Pancreas (tissue), 10 donors: ENCODE measurements at places on chromosomes 4 and X. TPM values are rescaled to one million over a fixed set of nuclear protein-coding genes. Genes with fewer than 3 reads are reported as not detected.

- DNase-seq = no peak
These were observed 12.3 kb downstream of the PPP3CA start for GRCh38 chr4:101334963-101335572.

DNA sequence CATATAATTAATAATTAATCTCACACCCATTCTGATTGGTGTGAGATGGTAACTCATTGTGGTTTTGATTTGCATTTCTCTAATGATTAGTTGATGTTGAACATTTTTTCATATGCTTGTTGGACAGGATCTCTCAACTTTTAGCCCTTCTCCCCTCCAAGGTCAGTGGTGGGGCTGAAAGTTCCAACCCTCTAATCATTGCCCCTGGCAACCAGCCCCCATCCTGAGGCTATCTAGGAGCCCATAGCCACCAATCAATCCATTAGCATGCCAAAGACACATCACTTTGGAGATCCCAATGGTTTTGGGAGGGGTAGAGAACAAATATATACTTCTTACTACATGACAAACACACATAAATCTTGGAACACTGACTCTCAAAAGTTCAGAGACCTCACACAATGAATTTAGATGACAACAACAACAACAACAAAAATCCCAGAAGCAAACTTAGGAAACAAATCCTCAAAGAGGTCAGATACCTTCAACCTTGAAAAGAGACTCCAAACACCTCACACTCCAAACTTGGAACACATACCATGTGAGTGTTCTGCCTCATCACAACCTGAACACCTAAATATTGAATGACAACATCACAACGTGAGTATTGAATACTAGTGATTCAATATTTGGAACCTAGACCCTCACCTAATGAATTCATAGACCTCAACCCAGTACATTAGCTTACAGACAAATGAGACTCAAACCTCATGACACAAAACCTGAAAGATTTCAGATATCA, 19.0 kb upstream of the PAGE4 start:
- no peak for DNase-seq

DNA sequence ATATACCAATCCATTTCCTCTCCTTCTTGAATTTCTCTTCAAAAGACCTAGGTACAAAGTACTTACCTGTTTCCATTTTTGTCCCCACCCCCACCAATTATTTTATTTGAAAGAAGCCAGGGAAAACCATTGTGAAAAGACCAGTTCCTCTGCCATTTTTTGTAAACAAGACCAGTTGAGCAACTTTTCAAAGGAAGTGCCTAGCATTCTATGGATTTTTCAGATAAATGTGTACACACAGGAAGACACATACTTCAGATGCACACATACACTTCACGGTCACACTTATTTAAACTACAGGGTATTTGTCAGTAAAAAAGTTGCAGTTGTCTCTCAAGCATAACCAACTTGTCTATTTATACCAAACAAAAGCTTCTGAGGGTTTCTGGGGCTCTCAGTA, 587.2 kb upstream of the KLHL4 start:
- DNase-seq = no peak

- no peak for DNase-seq
These were observed 143.3 kb downstream of the GPAT3 start for GRCh38 chr4:83679254-83679653.

DNA sequence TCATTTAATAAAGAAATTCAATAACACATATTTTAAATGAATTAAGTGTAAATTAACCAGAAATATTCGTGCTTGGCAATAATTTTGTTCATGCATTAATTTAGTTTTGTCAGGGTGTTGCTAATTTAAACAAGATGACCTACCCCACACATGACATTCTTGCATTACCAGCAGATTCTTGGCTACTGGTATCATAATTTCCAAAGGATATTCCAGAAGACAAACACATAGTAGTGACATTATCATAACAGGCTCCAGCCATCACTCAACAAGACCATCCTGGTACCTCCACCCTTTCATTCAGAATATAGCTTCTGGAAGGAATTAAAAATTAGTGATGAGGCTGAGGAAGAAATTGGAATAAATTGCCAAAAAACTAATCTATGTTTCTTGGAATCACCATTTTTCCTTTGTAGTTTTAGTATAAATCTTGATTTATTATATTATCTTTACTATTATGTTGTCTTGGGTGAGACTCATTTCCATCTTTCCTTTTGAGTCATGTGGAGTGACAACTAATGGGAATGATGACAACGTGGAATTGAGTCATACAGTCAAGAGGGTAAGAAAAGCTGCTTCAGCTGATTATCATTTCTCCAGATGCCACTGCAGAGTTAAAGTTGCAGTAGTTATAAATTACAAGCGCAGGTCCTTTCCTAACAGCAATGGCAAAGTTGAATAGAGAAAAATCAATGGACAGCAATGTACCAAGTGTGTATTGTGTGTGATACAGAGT, 30.9 kb upstream of the HHIP start:
- no peak for DNase-seq

GRCh38 chr4:127870688-127871087, 10.0 kb upstream of the PLK4 start:
- DNase-seq = no peak

GRCh38 chr4:7557456-7557855, 122.7 kb upstream of the PSAPL1 start:
- no peak for DNase-seq

- no peak for DNase-seq
These were observed 138.8 kb downstream of the DTHD1 start for GRCh38 chr4:36420111-36420679.

DNA sequence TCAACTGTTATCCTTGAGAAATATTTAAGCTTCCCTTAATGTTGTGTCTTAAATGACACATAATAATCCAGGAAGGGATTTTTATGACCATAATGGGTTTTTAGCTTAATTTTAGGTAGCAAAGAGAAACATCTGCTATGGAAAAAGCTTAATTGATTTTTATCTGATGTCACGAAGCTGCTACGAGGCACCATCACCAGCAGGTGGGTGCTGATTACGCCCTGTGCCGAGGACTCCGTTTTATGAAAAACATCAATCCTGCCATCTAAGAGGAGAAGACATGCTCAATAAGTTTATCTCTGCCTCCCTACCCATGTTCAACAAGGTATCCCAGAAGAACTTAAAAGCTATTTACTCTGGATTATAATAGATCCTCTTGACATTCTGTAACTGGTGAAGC, 280.6 kb upstream of the ZFP42 start:
- DNase-seq = no peak

DNA sequence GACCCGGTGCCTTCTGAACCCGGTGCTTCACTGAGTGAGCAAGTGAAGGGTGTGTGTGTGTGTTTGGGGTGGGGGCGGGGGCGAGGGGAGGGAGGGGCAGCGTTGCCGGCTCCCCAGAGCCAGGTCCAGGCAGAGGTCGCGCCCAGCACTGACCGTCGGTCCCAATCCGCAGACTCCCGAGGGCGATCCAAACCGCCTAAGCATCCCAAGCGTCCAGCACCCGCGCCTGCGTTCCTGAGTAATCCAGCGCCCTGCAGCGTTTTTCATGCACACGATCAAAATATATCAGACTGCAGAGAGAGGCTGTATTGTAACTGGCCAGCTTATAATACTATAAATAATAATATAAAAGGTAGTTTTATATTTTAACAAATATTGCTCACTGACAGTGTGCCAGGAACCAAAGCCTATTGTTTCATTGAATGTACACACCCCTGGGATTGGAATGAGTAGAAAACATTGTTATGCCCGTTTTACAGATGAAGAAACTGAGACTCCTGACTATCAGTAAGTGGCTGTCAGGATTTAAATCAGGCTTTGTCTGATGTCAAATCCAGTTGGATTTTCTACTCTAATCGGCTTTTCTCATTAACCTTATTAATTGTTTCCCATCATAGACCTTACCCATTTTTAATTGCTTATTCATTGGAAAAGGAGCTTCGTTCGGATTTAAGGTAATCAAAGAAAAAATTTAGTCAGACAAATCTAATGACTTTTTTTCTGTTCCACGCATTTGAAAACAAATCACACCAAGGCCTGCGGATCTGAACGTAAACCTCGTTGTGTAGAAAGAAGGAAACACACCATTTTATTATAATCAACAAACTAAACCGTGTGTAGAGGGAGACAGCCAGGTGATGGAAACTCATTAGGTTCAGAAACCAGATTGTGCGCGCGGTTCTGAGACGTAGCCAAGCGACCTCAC, 4.0 kb upstream of the NKX3-2 start:
- DNase-seq = no peak

DNA sequence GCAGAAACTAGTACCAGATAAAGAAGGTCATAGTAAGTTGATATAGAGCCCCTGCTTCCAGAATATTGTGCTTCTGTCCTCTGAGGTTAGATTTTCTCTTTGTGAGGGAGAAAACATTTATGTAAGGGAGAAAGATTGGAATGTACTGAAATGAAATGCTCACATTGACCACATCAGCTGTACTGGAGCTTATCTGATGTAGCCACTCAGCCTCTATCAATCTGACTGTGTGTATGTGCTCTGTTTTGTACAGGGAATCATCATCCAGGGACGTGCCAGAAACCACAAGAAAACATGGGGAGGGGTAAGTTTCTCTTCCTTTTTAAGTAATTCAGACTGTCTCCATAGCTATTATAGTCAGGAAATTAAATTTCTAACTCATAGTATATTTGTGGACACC, 56.8 kb downstream of the PRRG1 start:
- DNase-seq = no peak

- no peak for DNase-seq
These were observed 200.2 kb downstream of the CLCN4 start for GRCh38 chrX:10356979-10357378.

- DNase-seq = no peak
These were observed 264.3 kb downstream of the RAPGEF2 start for GRCh38 chr4:159366966-159367780.

DNA sequence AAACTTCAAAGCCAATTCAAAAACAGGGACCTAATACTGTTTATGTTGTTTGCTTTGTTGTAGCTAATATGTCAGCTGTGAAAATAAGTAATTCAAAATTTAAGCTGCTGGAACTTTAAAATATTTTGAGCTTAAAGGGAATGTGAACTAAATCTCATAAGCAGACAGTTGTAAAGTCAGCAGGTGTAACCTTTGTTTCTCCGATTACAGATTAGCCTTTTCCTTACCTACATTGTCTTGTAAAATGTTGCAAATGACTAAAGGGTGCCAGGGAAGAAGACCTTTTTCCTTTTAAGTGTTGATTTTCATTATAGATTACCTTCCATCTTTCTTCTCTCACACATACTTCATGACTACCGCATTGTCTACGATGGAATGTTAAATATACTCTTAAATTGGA, 405.1 kb downstream of the KCNIP4 start:
- no peak for DNase-seq

- no peak for DNase-seq
These were observed 48.0 kb upstream of the APELA start for GRCh38 chr4:164828955-164829354.

TAPT1 gene
- 15.4 TPM for total RNA-seq

IDH3G gene
- total RNA-seq = 23.8 TPM

FGF5 gene
- total RNA-seq = not detected

SYTL5 gene
- total RNA-seq = 3.6 TPM

MAGEA8 gene
- not detected for total RNA-seq
